ENCODE measurements at places on chromosomes 1 and 21. TPM values are rescaled to one million over a fixed set of nuclear protein-coding genes. Genes with fewer than 3 reads are reported as not detected.

Gene SPRR2F
- not detected for total RNA-seq

Gene C8B
- not detected for total RNA-seq

Gene RXFP4
- not detected for total RNA-seq

Gene LCE2A
- not detected for total RNA-seq

Gene TMEM125
- total RNA-seq = not detected

Gene AMY1B
- total RNA-seq = not detected

Gene SPRR2E
- not detected for total RNA-seq
